Fibroblast of skin of right quadriceps (primary cell): ENCODE measurements at places on chromosomes 2 and 18.
A peak's percentile ranks its signal among the peaks of the same experiment; 100 is the strongest.

GRCh38 chr2:84102274-84102673 is 356.8 kb downstream of the SUCLG1 start:
- no peak for DNase-seq

DNA sequence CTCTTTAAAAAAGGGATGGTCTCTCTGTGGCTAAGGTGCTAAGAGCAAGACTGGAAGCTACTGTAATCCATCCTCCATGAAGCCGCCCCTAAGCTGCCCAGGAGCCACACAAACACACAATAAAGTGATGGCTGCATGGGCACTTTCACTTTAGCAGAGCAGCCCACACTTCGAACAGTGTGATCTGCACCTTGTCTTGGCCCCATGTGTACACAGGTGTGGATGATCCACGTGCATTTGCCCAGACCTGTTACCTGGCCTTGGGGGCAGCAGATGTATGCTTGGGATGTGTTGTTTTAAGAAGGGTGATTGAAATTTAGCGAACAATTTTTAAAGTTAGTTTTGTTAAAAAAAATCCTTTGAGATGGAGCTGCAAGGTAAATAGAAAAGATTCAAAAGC is 39.9 kb downstream of the TMEM178A start:
- DNase-seq: no peak

- peak; percentile 49 for DNase-seq
These were observed 176.7 kb downstream of the MTX2 start for GRCh38 chr2:176445956-176446355.

GRCh38 chr2:52697690-52698089 is 1069.9 kb upstream of the CHAC2 start:
- DNase-seq: no peak

DNA sequence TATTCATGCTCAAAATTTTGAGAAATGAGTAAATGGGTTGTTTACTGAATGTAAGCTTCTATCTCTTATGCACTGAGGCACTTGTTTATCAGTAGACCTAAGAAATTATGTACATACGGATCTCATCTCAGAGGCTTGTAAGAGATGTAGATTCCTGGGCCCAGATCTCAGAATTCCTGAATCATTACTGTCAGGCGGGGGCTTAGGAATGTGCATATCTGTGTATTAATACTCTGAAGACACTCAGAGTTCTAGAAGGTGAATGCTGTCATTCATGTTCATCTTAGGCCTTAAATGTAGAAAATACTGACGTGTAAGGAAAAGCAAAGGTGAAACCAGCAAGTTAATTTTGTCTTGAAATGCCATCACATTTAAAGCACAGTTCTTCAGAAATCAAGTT is 169.6 kb downstream of the FMNL2 start:
- peak; percentile 56 for DNase-seq

- no peak for DNase-seq
These were observed 425.1 kb downstream of the NRXN1 start for GRCh38 chr2:50606860-50607259.

- DNase-seq: no peak
These were observed 44.4 kb downstream of the CCDC195 start for GRCh38 chr2:224671731-224672130.

GRCh38 chr2:43075811-43076585 is 150.4 kb downstream of the ZFP36L2 start:
- peak; percentile 90 for DNase-seq

GRCh38 chr2:15117409-15118050 is 443.6 kb downstream of the NBAS start:
- no peak for DNase-seq

GRCh38 chr18:38551881-38552280 is 986.3 kb upstream of the CELF4 start:
- no peak for DNase-seq

GRCh38 chr18:39329496-39330275 is 1764.1 kb upstream of the CELF4 start:
- no peak for DNase-seq

- no peak for DNase-seq
These were observed 114.7 kb downstream of the SH3BP4 start for GRCh38 chr2:235066490-235066889.

DNA sequence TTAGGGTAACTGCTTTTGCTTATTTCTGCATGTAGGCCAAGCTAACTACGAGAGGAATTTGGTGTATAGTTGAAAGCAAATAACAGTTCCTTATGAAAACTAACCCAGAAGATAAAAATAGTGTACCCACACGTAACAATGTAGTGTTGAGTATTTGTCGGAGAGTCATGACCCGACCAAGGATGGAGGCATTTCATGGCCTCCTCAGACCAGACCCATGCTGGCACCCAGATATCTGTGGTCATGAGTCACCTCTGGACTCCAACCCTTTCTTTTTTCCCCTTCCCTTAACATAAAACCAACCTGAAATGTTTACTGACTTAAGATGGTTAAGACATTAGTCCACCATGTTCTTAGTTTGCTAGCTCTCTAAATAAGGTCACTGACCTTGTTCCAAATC is 318.7 kb downstream of the NOL4 start:
- no peak for DNase-seq

- DNase-seq: peak; percentile 62
These were observed 26.9 kb upstream of the DTNB start for GRCh38 chr2:25700221-25700660.

DNA sequence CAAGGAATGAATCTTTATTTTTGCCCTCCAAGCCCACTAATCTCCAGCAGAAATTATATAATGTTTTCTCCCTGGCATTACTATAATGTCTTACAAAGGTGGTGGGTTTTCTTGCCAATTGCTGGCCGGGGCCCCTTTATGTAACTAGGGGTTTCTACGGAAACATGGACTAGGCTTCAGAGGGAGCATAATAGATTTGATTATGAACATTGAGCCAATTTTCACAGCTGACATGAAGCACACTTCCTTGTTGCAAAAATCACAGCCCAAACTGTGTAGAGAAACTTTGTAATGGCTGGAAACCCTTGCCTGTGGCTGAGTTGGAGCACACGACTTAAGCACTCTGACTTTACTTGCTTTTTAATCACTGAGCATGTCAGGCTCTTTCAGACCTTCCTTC is 3.8 kb upstream of the CYRIA start:
- DNase-seq: no peak

DNA sequence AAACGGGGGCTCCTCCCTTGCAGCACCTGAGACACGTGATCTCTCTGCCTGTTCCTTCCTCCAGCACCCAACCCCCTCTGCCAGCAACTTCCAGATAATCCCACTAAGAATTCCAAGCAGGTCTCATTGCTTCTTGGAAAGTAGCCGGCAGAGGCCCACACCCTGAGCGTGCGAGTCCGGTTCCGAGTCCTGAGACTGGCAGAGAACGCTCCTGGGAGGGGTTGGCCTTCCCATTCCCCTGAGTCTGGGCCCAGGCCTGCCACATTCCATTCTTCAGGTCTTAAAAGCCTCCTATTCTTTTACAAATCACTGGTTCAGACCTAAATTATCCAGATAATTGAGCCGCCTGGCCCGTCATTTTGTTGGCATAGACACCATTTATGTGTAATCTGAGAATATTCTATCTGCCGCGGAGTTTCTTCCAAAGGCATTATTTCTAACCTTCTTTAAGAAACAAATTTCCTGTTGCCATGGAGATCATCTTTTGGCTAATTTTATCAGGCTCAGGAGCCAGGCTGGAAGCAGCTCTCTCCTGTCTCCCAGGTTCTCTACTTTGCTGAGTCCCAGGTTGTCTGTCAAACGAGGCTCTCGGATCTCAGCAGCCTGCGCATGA is 165.4 kb downstream of the MYCN start:
- DNase-seq: no peak

DNA sequence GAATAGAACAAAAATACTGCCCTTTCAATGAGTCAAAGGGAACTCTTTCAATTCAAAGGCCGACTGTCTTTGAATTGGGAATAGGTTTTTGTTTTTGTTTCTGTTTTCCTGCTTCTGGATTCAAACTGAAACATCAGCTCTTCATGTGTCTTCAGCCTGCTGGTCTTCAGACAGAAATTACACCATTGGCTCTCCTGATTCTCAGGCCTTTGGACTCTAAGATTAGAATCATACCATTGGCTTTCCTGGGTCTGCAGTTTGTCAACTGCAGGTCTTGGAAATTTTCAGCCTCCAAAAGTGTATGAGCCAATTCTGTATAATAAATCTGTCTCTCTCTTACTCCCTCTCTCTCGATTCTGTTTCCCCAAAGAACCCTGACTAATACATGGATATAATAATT is 31.1 kb downstream of the CTLA4 start:
- no peak for DNase-seq

DNA sequence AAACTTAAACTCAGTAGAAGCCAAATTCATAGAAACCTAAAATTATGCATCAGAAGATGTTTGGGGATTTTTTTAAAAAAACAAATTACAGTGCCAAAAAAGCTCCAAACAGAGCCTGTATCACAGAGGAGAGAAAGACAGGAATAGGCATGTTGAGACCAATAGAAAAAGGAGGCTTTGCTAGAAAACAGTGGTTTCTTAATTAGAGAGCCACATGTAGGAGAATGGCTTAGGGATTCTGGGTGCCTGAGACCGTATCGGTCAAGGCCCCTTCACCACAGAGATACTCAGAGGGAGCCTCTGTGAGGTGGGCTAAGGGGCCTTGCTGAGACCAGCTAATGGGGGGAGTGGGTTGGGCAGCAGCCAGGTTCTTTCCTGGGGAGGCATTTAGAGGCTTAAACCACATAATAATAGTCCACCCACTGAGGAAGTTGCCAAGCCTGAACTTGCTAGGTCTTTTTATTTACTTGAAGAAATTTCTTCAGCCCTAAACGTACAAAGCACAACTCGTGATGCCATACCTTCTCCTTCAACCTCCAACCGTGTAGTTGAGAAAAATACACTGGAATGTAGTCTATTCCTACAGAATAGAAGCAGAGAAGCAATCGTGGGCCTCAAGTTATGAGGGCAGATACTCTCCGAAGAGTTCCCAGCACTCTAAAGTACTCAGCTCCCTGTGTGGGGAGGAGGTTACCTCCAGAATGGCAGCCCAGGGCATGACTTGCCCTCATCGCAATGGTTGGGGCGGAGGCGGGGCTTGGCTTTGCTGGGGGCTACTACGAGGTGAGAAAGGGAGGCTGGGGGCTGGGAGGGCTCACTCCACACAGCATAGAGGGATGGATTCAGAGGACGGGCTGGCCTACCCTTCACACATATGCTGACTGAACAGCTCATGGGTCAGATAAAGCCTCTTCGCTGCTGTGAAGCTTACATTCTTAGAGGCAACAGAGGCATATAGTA is 237.9 kb downstream of the TPGS2 start:
- no peak for DNase-seq

- peak; percentile 77 for DNase-seq
These were observed 209.1 kb upstream of the REV1 start for GRCh38 chr2:99698896-99699295.

DNA sequence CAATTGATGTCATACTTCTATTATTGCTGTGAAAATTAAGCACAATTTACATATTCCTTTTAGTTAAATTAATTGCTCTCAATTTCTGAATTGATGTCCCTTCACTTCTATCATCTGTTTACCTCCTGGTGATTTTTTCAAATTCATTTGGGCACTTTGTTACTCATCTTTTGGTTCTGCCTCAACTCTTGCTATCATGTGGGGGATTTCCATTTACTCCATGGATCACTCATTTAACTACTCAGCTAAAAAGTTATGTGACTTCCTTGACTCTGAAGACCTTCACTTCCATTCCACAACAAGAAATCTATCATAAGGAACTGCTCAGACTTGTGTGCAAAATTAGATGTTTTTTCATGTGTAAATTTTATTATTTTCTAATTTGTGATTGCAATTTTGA is 126.2 kb downstream of the EHBP1 start:
- DNase-seq: no peak

- no peak for DNase-seq
These were observed 28.8 kb downstream of the TANC1 start for GRCh38 chr2:158997037-158997790.

GRCh38 chr2:63060472-63060991 is 9.9 kb downstream of the OTX1 start:
- no peak for DNase-seq

GRCh38 chr2:62568074-62568473 is 62.1 kb upstream of the TMEM17 start:
- no peak for DNase-seq

DNA sequence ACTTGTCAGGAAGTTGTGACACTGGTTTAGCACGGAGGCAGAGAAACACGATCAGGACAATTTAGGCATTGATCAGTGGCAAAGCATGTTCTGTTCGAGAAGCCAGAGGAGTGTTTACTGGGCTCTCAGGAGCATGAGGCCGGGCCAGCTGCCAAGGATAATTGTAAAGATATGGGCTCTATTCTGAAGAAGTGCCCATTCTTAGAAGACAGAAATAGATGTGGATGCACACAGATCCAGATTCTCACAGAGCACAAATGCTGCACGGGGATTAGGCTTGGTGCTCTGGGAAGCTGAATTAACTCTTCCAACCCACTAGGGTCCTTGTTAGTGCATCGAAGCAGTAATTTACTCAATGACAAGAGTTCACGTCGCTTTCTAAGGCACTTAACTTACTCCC is 16.2 kb downstream of the AFF3 start:
- DNase-seq: peak; percentile 24

DNA sequence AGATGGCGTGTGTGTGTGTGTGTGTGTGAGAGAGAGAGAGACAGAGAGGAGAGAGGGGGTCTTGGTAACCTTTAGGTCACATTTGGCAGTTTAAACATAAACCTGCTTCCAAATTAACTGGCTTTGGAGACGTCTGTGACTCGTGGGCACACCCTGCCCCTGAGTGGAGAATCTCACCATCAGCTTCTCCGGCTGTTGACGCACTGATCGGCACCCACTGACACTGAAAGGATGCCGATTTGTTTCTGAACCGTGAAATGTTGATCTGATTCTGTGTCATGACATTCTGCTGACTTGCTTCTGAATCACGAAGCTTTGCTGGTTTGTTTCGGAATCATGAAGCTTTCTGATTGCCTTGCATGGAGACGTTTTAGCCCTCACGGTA is 114.7 kb downstream of the RTP5 start:
- no peak for DNase-seq

- DNase-seq: peak; percentile 83
These were observed 5.0 kb downstream of the CFAP221 start for GRCh38 chr2:119549241-119549640.
